Left lobe of liver (tissue), 2 donors: ENCODE measurements at places on chromosomes 7 and 10. TPM values are rescaled to one million over a fixed set of nuclear protein-coding genes. Genes with fewer than 3 reads are reported as not detected.

ANKRD30A gene
- not detected for total RNA-seq

ASCC1 gene
- 27.9 TPM for total RNA-seq

IPMK gene
- 2.8 TPM for total RNA-seq

MUC3A gene
- total RNA-seq, result 9.4 TPM

DRGX gene
- total RNA-seq, result not detected

HNRNPH3 gene
- 26.8 TPM for total RNA-seq

TMEM213 gene
- not detected for total RNA-seq

HECW1 gene
- not detected for total RNA-seq

ACSM6 gene
- not detected for total RNA-seq

COPS6 gene
- total RNA-seq, result 42.6 TPM

KLLN gene
- 0.68 TPM for total RNA-seq

MYH16 gene
- not detected for total RNA-seq

FRA10AC1 gene
- 2.9 TPM for total RNA-seq

MMD2 gene
- total RNA-seq, result not detected

UPK3BL2 gene
- total RNA-seq, result 8.5 TPM

PLEKHS1 gene
- not detected for total RNA-seq

DNA sequence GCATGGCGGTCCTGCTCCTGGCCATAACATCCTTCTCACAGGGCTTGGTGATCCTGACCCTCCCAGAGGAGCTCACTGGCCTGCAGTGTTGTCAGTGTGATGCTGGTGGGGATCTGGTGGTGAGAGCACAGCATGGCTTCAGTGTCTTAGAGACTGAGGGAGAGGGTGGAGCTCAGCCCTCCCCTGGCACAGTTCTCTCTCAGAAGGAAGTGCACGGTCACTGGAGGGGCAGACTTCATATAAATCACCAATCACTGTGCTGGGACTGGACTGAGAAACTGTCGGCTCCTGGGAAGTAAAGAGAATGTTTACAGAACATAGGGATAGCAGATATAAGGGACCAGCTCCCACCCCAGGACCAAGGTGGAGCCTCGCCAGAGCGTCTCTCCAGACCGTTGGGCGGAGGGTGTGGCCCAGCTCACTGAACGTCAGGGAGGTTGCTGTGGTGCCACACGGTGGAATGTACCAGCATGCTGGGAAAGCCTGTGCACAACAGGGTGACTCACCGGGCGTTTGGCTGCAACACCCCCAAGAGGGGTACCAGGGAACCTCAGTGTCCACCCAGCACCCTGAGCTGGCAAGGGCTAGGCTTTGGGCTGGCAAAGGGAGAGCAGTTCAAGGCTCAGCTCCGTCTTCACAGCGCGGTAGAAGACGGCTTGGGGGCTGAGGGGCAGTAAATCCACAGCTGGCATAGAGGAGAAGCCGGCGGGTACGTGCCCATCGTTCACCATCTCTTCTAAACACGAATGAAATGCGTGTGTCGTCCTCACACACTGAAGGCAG, 8.8 kb upstream of the GET4 start:
- DNase-seq, result no peak

DNA sequence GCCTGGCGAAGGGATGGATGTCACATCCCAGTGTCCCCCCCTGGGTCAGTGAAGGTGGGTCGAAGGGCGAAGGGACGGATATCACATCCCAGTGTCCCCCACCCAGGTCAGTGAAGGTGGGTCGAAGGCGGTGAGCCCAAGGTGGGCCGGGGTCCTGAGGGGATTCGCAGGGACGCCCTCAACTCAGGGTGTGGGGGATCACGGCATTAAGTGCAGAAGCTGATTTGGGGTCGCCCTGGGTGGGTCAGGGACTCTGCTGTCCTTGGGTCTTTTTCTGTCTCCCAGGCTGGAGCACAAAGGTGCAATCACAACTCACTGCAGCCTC, 21.9 kb downstream of the ADAP1 start:
- DNase-seq, result no peak

GRCh38 chr10:124354411-124355382, 64.0 kb downstream of the OAT start:
- peak; percentile 85 for DNase-seq

- no peak for DNase-seq
Observed at GRCh38 chr10:121988361-121989324, at the start of gene TACC2. Gene TACC2, plus strand, starts transcription at chr10:121989163. Its CDS starts 32,819 bp downstream, at chr10:122021982.

DNA sequence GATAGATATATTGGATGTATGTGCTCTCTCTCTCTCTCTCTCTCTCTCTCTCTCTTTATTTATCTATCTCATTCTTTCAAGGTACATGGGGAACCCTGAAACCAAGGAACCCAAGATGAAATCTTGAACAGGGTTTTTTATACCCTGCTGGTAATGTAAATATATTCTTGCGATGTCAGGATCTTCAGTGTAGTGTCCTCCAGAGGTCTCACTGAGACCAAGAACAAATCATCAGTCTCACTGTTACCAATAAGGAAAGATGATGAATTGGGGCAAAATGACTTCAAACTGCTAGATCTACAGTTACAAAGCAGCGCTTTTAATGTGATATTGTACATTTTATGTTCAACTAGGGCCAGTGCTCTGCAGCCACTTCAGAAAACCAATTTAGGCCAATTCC, 423.5 kb downstream of the ANKRD7 start:
- no peak for DNase-seq

- peak; percentile 86 for DNase-seq
Observed at GRCh38 chr10:45673074-45673648, 589 bp upstream of the ZFAND4 start.

GRCh38 chr10:7813481-7813880, 4.8 kb upstream of the TAF3 start:
- DNase-seq, result no peak

DNA sequence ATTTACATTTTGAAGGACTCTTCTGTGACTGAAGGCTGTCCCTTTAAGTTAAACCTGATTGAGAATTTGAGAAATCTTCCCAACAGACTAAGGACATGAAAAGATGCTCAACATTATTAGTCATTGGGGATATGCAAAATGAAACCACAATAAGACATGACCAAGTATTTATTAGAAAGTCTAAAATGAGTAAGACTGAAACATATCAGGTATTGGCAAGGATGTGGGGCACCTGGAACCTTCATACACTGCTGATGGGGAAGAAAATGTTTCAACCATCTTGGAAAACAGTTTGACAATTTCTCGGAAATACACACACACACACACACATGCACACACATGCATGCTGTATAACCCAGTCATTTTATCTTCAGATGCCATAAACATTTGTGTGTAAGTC, 132.1 kb upstream of the CDK6 start:
- DNase-seq, result no peak

DNA sequence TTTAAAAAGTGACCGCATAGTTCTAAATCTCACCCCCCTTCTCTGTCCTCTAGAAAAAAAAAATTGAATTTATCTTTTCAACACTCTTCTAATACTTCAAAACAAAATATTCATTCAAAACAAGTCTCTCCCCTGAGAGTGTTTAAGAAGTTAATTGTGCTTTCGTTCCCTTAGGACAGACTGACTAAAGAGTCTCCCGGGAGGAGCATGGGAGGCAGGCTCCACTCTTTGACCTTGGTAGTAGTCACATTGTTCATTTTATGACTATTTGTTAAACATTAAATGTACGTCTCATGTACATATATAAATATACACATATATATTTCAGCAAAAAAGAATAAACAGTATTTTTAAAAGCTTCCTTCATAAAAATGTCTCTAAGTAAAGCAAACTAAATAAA, 35.3 kb upstream of the SPOCK2 start:
- DNase-seq, result no peak

DNA sequence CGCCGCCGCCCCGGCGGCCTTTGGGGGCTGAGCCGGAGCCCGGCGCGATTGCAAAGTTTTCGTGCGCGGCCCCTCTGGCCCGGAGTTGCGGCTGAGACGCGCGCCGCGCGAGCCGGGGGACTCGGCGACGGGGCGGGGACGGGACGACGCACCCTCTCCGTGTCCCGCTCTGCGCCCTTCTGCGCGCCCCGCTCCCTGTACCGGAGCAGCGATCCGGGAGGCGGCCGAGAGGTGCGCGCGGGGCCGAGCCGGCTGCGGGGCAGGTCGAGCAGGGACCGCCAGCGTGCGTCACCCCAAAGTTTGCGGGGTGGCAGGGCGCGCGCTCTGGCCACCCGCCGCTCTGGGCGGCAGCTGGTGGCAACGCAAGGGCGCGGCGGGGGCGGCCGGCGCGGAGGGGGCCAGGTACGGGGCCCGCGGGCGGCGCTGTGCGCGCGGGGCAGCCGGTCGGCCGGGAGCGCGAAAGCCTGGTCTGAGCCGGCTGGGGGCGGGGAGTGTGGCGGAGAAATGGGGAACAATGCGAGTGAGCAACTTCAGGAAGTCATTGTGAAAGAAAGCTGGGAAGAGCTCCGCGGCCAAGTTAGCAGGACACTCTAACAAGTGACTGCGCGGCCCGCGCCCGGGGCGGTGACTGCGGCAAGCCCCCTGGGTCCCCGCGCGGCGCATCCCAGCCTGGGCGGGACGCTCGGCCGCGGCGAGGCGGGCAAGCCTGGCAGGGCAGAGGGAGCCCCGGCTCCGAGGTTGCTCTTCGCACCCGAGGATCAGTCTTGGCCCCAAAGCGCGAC, at the start of gene IKZF1:
Gene IKZF1 (plus strand): TSS at position 588 of the 782 bp plus-strand sequence. CDS start 14,346 bp downstream, outside the sequence.
- peak; percentile 63 for DNase-seq

GRCh38 chr7:93828260-93828659, 62.3 kb downstream of the TFPI2 start:
- no peak for DNase-seq

DNA sequence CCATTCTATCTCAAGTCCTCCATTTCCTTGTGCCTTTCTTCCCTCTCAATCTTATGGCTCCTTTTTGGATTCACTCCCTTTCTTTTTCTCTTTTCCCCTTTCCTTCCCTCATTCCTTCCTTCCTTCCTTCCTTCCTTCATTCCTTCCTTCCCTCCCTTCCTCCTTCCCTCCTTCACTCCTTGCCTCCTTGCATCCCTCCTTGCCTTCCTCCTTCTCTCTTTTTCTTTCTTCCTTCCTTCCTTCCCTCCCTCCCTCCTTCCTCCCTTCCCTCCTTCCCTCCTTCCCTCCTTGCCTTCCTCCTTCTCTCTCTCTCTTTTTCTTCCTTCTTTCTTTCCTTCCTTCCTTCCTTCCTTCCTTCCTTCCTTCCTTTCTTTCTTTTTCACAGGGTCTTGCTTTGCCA, 120.1 kb downstream of the SAMD9 start:
- DNase-seq, result no peak

DNA sequence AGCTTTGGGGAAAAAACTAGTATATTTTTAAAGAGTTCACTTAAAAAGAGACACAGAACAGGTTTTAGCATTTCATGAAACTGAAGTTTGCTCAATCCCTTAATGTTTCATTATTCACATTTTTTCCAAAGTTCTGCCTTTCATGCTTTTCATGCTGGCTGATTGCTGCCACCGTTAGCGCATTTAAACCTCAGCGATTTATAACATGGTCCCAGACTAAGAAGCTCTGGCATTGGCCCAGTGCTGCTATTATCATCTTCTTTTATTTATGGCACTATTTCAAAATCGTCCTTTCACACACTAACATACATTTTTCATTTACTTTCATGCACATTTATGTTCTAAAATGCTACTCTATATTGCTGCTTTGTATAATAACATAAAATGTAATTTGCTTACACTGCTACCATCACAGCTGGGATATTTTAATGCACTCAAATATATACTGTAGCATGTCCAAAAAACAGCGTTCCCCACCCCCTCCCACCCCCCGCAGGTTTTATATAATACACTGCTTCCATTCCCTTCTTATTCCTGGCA, 141.9 kb downstream of the MPP7 start:
- no peak for DNase-seq

- no peak for DNase-seq
Observed at GRCh38 chr10:127133672-127134500, 62.5 kb downstream of the INSYN2A start.

DNA sequence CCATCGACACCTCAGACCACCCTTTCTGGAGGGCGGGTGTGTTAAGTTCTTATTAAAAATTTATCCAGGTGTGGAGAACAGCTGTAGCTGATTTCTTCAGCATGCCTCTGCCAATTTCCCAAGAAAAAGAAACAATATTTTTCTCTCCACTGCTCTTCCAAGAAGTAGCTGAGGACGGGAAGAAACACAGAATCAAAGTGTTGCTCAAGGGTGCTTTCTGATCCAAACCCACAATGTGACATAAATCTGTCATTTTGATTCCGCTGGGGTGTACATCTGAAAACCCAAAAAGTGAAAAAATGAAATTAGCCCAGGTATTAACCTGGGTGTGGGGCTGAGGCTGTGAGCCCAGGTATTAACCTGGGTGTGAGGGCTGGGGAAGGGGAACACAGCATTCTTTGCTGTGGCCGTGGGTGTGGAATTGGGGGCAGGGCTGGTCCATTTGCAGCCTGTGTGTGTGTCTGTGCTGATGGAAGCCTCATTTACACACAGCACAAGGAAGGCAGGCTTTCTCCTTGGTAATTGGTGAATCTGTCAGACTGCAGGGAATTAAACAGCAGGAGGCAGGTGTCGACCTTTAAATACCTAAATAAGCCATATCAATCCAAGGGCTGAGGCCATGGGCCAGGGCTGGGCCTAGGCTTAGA, 48.4 kb upstream of the CCDC3 start:
- DNase-seq, result no peak

GRCh38 chr10:36888925-36889573, 236.3 kb upstream of the ANKRD30A start:
- DNase-seq, result no peak

- DNase-seq, result no peak
Observed at GRCh38 chr10:128543151-128543550, 416.9 kb upstream of the MKI67 start.

DNA sequence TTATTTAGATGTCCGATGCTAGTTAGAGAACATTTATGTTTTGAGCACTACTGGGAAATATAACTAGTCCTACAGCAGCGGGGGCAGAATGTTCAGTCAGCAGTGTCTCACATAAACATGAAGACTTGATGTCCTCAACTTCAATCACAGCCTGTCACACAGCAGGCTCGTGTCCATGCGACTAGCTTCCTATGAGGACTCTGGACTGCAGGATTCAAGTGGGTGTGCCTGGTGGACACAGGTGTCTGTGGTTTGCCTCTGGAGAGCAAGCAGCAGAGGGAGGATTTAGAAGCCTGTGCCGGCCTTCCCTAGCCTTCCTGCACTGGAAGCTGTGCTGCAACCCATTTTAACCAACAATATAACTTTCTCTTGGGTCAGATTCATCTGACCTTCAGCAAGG, 30.0 kb upstream of the LANCL2 start:
- no peak for DNase-seq

- DNase-seq, result no peak
Observed at GRCh38 chr10:129039406-129040370, 427.4 kb upstream of the MGMT start.

GRCh38 chr7:124399941-124400340, 365.7 kb downstream of the GPR37 start:
- no peak for DNase-seq

DNA sequence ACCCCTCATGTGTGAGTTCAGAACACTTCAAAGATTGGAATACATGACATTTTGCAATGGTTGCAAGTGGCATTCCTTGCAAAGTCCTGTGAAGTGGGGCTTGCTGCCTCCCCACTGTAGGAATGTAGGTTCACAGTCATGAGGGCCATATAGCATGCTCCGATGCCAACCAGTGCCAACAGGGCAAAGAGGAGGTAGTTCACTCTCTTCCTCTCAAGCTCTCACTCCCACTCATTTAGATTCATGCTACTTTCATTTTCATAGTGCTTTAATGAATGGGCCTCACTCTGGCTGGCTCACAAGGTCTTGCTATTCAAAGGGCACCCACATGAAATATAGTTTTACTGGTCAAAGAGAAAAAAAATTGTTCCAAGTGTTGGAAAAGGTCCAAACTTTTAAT, 169.9 kb upstream of the AOAH start:
- no peak for DNase-seq
